ENCODE measurements at places on chromosomes 6 and 20.
A peak's percentile ranks its signal among the peaks of the same experiment; 100 is the strongest.

GRCh38 chr6:52726193-52726542 lies 37.1 kb downstream of the GSTA2 start:
- DNase-seq, result no peak

DNA sequence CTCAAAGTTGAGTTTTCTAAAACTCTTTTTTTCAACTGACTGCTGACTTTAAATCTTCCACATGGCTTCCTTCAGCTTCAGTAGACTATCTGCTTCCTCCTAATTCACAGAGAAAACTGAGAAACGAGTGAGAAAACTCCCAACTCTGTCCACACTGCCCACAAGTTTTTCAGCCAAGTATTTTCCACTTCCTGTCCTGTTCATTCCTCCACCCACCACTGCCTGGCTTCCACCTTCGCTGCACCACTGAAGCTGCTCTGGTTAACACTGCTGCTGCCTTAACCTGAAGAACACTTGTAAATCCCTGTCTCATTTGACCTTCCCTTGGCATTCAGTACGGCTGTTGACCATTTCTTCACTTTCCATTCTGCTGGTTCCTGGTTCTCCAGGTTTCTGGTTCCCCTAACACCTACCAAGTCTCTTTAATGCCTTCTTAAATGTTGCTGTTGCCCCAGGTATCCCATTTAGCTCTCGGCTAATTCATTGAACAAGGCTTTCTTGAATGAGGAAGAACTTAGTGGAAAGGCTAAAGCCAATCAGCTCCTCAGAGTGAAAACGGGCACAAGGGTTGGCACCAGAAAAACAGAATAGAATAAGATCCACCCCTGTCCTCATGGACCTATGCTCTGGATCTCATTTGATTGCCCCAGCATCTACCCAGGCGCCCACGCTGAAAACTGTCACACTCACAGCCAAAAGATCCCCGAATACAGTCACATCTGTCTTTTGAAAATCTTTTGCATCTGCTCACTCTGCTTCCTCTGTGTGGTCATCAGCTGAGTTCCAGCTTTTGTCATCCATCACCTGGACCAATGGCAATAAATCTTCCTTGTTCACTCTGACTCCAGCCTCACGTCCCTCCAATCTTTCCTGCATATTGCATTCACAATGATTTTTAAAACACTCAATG lies 104.4 kb upstream of the TAB2 start:
- no peak for DNase-seq

DNA sequence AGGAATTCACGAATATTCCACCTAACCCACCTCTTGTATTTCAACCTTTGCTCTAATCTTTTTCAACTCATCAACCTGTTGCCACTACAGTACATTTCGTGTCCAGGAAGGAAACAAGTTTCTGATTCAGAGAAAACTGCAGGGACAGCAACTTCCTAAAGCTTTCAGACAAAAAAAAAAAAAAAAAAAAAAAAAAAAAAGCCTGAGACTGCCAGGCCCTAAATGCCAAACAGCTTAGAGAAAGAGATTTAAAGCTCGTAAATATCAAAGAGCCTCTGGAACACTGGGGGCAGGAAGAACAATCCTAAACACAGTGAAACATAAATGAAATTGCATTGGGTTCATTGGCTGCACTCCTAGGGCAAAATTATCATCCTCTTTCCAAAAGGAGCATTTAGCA lies 411.2 kb upstream of the SPTLC3 start:
- no peak for DNase-seq

GRCh38 chr6:43547222-43547621 lies 28.6 kb downstream of the XPO5 start:
- no peak for DNase-seq

DNA sequence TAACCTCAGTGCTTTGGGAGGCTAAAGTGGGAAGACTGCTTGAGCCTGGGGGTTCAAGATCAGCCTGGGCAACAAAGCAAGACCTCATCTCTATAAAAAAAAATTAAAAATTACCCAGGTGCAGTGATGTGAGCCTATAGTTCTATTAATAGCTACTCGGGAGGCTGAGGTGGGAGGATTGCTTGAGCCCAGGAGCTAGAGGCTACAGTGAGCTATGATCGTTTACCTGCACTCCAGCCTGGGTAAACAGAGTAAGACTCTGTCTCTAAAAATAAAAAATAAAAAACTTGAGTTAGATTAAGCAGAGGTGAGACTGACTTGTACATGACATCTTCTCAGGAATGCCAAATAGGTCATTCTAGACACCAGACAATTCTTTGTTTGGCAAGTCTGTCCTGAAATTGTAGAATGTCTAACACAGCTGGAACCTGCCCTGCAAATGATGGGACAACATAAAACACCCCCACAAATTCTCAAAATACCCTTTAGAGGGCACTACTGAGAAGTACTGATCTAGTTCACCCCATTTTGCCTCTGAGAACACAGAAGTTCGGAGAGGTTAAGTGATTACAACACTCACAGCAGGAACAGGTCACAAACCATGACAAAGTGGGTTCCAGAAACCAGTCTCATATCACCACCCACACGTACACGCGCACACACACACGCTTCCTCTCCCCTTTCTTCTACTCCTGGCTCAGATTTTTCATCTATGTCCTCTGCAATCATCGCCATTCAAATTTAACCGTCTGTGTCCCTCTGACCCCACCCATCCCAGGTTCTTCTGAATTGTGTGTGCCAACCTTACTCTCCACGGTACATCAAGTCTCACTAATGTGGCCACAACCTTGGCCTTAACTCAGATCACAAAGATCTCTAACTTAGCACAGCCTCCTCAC lies 38.3 kb downstream of the ARHGAP18 start:
- DNase-seq, result no peak

DNA sequence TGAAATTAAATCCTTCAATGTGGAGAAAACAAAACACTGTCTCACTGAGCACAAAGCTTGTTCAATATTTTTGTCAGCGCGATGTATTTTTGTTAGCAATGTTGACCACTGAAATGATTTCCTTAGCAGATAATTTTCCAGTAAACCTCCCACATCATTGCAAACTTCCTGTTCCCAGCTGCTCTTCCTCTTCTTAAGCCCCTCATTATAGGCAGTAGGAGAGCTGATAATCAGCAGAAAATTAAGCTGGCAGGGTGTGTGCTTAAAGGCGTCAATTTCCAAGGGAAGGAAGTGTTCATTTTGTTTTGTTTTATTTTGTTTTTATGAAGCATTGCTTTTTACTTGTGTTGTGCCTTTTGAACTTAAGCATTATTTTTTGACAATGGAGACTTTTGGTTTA lies 29.1 kb upstream of the TMEM14A start:
- no peak for DNase-seq

DNA sequence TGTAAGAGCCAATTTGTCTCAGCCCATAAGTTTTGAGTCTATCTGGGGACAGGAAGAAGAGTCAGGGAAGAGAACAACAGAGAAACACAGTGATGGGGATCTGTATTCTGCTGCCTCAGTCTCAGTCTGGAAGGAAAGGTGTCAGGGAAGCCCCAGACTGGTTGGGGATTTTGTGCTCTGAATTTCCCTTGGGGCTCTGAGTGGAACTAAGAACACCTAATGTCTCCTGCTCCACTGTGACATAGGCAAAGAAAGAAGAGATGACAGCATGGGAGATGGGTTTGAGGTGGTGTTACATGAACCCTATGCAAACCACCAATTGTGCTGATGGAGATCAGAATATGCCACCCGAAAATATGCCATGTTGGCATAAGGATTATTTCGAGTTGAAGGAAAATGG lies 139.5 kb upstream of the MYLIP start:
- no peak for DNase-seq

DNA sequence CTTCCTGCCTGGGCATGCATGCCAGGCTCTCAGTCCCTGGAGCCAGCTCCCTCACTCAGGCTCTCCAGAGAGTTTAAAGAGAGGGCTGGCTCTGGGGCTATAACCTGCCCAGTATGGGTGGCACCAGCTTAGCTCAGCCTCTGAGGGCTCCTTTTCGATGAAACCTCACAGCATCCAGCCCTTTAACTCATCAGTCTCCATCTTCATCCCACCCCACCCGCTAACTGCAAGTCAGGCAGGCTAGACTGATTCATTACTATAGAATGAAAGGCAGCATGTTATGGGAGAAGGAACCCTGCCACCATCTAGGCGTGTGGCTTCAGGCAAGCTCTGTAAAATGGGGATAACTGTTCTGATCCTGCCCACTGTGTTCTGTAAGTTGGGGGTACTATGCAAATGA lies 53.5 kb downstream of the RAB44 start:
- DNase-seq, result no peak

- DNase-seq, result peak; percentile 27
Measured at GRCh38 chr20:25247518-25247955, 348 bp upstream of the PYGB start.

GRCh38 chr20:45842169-45842812 lies 8.7 kb downstream of the SNX21 start:
- no peak for DNase-seq

DNA sequence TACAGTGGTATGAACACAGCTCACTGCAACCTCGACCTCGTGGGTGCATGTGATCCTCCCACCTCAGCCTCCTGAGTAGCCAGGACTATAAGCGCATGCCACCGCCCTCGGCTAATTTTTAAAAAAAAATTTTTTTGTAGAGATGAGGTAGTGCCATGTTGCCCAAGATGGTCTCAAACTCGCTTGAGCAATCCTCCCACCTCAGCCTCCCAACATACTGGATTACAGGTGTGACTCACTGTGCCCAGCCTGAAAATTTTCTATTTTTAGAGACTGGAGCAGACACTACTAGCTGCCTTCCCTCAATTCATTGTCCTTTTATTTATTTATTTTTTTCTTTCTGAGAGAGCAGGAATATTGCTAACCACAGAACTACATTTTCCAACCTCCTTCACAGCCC lies 20.3 kb upstream of the GTF3C6 start:
- no peak for DNase-seq

GRCh38 chr6:136117081-136117480 lies 133.0 kb downstream of the MTFR2 start:
- no peak for DNase-seq

DNA sequence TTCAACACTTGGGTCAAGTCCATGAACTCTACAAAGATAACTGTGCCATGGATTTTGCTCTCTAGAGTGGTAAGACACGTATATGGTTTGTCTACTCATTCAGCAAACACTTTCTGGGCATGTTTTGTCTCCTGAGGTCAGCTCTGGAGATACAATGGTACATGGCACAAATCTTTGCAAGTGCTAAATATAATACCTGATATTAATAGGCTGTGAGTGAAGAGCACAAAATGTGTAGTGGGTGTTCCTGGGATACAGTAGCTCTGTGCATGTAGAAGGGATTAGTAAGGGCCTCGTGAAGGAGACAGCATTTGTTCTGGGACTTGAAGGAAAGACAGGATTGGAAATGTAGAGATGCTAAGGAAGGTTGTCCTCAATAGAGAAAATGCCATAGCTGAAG lies 360.9 kb downstream of the BCKDHB start:
- DNase-seq, result no peak

DNA sequence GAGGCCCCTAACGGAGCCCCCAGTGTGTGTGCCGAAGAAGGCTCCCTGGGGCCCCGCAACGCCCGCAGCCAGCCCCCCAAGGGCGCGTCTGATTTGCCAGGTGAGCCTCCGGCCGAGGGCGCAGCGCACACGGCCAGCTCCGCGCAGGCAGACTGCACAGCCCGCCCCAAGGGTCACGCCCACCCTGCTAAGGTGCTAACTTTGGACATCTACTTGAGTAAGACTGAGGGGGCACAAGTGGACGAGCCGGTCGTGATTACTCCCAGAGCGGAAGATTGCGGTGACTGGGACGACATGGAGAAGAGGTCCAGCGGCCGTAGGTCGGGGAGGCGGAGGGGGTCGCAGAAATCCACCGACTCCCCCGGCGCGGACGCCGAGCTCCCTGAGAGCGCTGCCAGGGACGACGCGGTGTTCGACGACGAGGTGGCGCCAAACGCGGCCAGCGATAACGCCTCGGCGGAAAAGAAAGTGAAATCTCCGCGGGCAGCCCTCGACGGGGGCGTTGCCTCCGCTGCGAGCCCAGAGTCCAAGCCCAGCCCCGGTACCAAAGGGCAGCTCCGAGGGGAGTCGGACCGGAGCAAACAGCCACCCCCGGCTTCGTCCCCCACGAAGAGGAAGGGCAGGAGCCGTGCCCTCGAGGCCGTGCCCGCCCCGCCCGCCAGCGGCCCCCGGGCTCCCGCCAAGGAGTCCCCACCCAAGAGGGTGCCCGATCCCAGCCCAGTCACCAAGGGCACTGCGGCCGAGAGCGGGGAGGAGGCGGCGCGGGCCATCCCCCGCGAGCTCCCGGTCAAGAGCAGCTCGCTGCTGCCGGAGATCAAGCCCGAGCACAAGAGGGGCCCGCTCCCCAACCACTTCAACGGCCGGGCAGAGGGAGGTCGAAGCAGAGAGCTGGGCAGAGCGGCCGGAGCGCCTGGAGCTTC lies 117.0 kb downstream of the RTN4IP1 start:
- DNase-seq, result peak; percentile 52

DNA sequence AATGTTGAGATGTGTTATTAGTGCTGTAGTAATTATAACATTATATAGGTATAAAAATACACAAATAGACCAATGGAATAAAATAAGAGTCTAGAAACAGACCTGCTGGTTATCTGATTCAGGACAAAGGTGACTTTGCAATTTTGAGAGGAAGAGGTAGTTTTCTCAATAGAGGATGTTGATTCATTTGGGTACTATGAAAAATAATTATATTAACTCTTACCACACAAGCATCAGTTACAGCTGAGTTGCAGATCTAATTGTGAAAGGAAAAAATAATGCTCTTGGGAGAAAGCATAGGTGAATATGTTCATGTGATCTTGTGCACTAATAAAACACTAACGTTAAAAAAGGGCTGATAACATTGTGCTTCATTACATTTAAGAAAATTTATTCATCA lies 103.0 kb downstream of the BCKDHB start:
- DNase-seq, result no peak

GRCh38 chr6:122612838-122613237 lies 2.6 kb downstream of the PKIB start:
- DNase-seq, result no peak

DNA sequence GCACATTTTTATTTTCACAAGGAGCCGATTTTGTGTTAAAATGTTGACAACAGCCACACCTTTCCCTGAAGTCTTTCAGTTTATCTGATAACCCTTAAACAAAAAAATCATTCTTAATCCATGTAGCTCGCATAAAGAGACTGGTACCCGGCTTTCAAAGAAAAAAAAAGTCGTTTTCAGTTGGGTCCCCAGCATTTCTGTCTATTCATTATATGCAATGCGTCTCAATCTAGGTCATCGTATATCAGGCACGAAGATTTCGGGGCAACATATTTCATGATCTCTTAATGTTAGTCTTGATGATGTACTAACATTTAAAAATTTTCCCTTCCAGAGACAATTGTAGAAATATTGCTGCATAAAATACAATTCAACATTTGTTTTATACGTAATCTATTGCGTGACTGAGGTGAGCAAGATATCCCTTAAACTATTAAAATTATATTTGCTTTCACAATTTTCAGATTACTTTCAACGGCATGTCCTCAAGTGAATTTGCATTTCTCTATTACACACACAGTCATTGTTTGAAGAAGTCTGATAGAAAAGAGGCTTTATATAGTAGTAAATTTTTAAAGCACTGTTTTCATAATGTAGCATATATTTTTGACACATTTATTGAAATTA lies 2.9 kb upstream of the TUBB2B start:
- DNase-seq, result no peak

Data from NCI-H2029 (cell line).